ENCODE measurements at places on chromosomes 1 and 21. TPM values are rescaled to one million over a fixed set of nuclear protein-coding genes. Genes with fewer than 3 reads are reported as not detected.

The ADGRL2 gene
- 43.3 TPM for total RNA-seq

The RPTN gene
- total RNA-seq: not detected

The SYNC gene
- total RNA-seq: 2.1 TPM

The GUCA2A gene
- not detected for total RNA-seq

The RNF186 gene
- not detected for total RNA-seq

- H3K36me3 ChIP-seq: no peaks in the 10 kb centered on the region
- DNase-seq: no peak
- no peaks in the 10 kb centered on the region for H3K27me3 ChIP-seq
Observed at GRCh38 chr1:153968408-153968807, 706 bp downstream of the CREB3L4 start.

GRCh38 chr1:228853637-228854036 lies 118.4 kb downstream of the RHOU start:
- H3K36me3 ChIP-seq: no peaks in the 10 kb centered on the region
- H3K4me3 ChIP-seq: no peak overlapping the region
- H3K4me1 ChIP-seq: peaks cover 14% of the 10 kb centered on the region
- no peak for DNase-seq
- H3K27ac ChIP-seq: no peak overlapping the region

GRCh38 chr1:173733912-173734311 lies 19.1 kb downstream of the KLHL20 start:
- DNase-seq: no peak
- H3K4me1 ChIP-seq: no peaks in the 10 kb centered on the region
- H3K27ac ChIP-seq: no peak overlapping the region
- no peak overlapping the region for H3K4me3 ChIP-seq
- no peaks in the 10 kb centered on the region for H3K27me3 ChIP-seq
- H3K36me3 ChIP-seq: no peaks in the 10 kb centered on the region

DNA sequence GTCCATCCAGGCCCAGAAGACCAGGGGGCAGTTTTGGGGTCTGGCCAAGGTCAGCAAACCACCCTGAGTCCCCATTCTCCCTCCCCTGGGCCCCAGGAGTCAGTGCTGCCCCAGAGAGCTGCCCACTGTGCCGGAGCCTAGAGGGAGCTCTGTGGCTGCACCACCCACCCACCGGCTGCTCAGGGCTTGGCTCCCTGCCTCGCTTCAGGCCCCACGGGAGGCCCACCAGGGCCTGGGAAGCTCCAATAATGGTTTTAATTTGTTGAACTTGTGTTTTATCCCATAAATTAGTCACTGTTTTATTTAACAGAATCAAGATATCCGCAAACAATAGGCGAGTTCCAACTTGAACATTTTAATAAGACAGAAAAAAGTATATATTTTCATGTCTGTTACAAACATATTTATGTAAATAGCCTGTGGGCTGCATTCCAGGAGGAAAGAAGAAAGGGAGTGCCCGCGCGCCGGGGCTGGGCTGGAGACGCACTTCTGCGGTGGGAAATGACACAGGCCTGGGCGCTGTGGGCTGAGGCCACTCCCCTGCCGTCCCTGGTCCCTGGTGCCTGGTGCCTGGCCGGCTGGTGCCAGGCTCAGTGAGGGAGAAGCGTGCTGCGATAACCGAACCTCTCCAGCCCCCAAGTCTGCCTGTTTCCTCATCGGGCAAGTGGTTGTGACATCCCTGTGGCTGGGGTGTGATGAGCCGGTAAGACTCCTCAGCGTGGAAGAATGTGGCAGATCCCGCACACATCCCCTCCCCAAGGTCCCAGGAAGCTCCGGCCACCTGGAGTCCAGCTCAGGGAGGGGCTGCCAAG lies 160.5 kb downstream of the PEX14 start:
- no peaks in the 10 kb centered on the region for H3K4me1 ChIP-seq
- no peak for DNase-seq
- no peak overlapping the region for H3K27ac ChIP-seq
- no peaks in the 10 kb centered on the region for H3K27me3 ChIP-seq
- no peak overlapping the region for H3K4me3 ChIP-seq

- DNase-seq: no peak
- H3K4me1 ChIP-seq: no peaks in the 10 kb centered on the region
- H3K36me3 ChIP-seq: no peaks in the 10 kb centered on the region
- no peak overlapping the region for H3K4me3 ChIP-seq
- H3K27ac ChIP-seq: no peak overlapping the region
Observed at GRCh38 chr1:112444269-112444668, 48.3 kb downstream of the CTTNBP2NL start.

DNA sequence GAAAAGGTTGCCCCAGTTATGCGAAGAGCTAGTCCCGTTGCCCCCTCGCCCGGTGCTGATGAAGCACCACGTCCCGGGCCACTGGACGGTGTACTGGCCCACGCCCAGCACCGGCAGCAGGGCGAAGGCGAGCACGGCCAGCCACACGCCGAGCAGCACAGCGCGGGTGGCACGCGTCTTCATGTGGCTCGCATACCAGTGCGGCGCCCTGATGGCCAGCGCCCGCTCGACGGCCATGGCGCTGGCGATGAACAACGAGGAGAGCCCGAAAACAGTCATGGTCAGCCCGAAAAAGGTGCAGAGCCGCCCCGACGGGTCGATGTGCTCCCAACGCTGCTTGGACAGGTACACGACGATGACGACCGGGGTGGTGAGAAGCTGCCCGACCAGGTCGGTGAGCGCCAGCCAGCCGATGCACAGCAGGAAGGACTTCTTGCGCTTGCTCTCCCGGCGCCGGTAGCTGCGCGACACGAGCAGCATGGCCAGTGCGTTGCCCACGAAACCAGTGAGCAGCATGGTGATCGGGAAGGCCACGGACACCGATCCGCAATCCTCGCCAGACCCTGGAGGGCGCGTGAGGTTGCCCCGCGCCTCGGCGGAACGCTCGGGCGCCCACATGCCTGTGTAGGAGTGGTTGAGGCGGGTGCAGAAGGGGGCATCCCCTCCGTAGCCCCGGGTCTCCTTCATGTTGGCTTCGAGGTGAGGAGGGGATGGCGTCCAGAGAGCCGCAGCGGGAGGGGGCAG lies 553 bp downstream of the PTGER3 start:
- H3K36me3 ChIP-seq: no peaks in the 10 kb centered on the region
- H3K4me3 ChIP-seq: peak overlapping the region; percentile 38
- peaks cover 11% of the 10 kb centered on the region for H3K4me1 ChIP-seq
- DNase-seq: peak; percentile 25
- H3K27me3 ChIP-seq: no peaks in the 10 kb centered on the region

DNA sequence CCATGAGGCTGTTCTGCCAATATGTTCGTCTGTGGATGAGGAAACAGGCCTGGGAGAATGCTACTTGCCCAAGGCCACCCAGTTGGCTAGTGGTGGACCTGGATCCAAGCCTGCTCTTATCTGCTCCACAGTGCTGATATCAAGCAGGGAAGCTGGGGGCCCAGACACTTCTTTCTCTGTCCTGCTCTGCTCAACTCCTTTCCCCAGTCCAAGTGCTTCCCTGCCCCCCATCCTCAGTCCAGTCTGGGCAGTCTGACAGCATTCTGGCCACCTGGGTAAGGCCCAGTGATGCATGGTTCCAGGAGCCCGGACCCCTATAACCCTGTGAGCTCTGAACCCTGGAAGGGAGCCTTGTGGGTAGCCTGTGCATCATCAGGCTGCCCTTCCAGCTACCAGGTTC lies 4.2 kb upstream of the PAQR7 start:
- no peak overlapping the region for H3K27ac ChIP-seq
- no peaks in the 10 kb centered on the region for H3K36me3 ChIP-seq
- H3K4me3 ChIP-seq: no peak overlapping the region

DNA sequence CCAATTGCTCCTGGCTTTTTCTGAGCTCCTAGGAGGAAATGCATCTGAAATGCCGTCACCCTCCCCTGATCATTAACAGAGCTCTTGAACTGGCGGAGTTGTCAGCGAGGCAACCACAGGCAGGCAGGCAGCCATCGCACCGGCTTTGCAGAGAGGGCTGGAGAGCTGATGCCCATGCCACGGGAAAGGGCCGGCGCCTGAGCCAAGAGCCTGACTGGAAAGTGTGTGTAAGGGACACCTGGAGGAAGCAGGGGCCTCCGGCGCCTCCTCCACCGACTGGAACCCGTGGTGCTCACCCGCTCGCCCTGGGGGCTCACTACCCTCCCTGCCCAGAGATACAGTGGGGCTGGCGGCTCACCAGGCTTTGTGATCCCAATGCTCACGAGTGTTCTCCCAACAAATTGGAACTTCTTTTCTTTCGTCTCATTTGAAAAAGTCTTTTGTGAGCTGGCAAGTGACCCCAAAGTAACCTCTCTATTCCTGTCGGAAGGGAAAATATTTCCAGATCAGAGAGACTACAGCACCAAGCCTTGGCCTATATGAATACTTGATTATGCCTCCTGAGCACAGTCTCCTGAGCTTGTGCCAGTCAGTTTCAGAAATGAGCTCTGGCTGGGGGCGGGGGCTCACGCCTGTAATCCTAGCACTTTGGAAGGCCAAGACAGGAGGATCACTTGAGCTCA lies 97.7 kb upstream of the SLC25A33 start:
- H3K27me3 ChIP-seq: no peaks in the 10 kb centered on the region
- no peak overlapping the region for H3K4me3 ChIP-seq
- H3K36me3 ChIP-seq: no peaks in the 10 kb centered on the region
- H3K4me1 ChIP-seq: no peaks in the 10 kb centered on the region
- peak; percentile 74 for DNase-seq

GRCh38 chr1:24591781-24592180 lies 35.9 kb downstream of the NCMAP start:
- no peak for DNase-seq
- no peak overlapping the region for H3K4me3 ChIP-seq
- no peaks in the 10 kb centered on the region for H3K27me3 ChIP-seq
- H3K27ac ChIP-seq: no peak overlapping the region
- H3K36me3 ChIP-seq: no peaks in the 10 kb centered on the region

DNA sequence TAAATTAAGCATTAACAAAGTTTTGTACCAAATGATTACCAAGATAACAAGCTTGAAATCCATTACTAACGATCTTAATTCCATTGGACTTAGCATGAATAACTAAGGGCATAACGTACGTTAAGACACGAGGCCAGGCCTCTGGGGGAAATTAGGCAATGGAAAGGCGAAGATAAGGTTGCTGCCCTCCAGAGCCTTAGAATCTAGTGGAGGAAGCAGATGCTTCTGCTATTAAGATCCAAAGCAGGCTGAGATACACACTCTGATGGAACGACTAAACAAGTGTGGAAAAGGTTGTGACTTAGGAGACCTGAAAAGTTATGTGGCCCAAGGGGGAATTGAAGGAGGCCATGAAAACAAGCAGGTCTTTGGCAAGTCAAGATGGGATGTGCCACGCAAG lies 6.0 kb downstream of the AKNAD1 start:
- no peak overlapping the region for H3K27ac ChIP-seq
- no peak for DNase-seq
- H3K4me3 ChIP-seq: no peak overlapping the region
- no peaks in the 10 kb centered on the region for H3K4me1 ChIP-seq
- no peaks in the 10 kb centered on the region for H3K27me3 ChIP-seq
- H3K36me3 ChIP-seq: no peaks in the 10 kb centered on the region

DNA sequence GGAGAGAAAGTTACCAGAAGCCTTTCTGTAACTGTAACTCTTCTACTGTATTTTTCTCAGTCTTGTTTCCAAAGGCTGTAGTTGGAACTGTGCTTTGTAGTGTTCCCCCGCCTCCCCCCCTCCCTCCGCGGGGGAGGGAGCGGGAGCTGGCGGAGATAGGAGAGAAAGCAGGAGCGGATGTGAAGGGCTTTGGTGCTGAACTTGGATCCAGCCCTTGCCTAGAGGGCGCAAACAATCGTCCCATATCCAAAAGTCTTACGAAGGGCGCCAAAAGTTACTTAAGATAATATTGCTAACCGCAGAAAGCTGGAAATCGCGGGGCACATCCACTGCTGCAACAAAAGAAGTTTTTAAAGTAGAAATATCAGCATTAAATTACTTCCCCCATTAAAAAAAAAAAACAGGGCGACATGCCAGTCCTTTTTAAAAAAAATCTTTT lies 2.4 kb upstream of the NFIA start:
- H3K27ac ChIP-seq: peak overlapping the region; percentile 98
- no peaks in the 10 kb centered on the region for H3K36me3 ChIP-seq
- H3K4me1 ChIP-seq: no peaks in the 10 kb centered on the region
- H3K27me3 ChIP-seq: no peaks in the 10 kb centered on the region

- no peaks in the 10 kb centered on the region for H3K36me3 ChIP-seq
- H3K4me3 ChIP-seq: no peak overlapping the region
- DNase-seq: peak; percentile 78
- no peaks in the 10 kb centered on the region for H3K4me1 ChIP-seq
- H3K27ac ChIP-seq: no peak overlapping the region
Observed at GRCh38 chr1:25771221-25772114, 28.5 kb upstream of the SELENON start.

- no peaks in the 10 kb centered on the region for H3K4me1 ChIP-seq
- no peak overlapping the region for H3K27ac ChIP-seq
- DNase-seq: no peak
Observed at GRCh38 chr21:36511484-36512220, 31.7 kb upstream of the CLDN14 start.

- H3K4me1 ChIP-seq: no peaks in the 10 kb centered on the region
- H3K27me3 ChIP-seq: no peaks in the 10 kb centered on the region
- H3K4me3 ChIP-seq: peak overlapping the region; percentile 92
- no peaks in the 10 kb centered on the region for H3K36me3 ChIP-seq
Observed at GRCh38 chr1:12618965-12619791, 1.2 kb upstream of the DHRS3 start.

- no peaks in the 10 kb centered on the region for H3K36me3 ChIP-seq
- no peak overlapping the region for H3K4me3 ChIP-seq
- H3K4me1 ChIP-seq: no peaks in the 10 kb centered on the region
- H3K27ac ChIP-seq: no peak overlapping the region
- DNase-seq: peak; percentile 72
Observed at GRCh38 chr1:110106013-110106941, 6.0 kb upstream of the UBL4B start.

GRCh38 chr1:9630331-9631111 lies 21.0 kb upstream of the PIK3CD start:
- no peak overlapping the region for H3K4me3 ChIP-seq
- no peaks in the 10 kb centered on the region for H3K36me3 ChIP-seq
- H3K4me1 ChIP-seq: no peaks in the 10 kb centered on the region
- DNase-seq: no peak
- no peak overlapping the region for H3K27ac ChIP-seq
- no peaks in the 10 kb centered on the region for H3K27me3 ChIP-seq

GRCh38 chr1:94609619-94610018 lies 68.1 kb upstream of the F3 start:
- no peak overlapping the region for H3K27ac ChIP-seq
- H3K4me3 ChIP-seq: no peak overlapping the region
- no peaks in the 10 kb centered on the region for H3K27me3 ChIP-seq

DNA sequence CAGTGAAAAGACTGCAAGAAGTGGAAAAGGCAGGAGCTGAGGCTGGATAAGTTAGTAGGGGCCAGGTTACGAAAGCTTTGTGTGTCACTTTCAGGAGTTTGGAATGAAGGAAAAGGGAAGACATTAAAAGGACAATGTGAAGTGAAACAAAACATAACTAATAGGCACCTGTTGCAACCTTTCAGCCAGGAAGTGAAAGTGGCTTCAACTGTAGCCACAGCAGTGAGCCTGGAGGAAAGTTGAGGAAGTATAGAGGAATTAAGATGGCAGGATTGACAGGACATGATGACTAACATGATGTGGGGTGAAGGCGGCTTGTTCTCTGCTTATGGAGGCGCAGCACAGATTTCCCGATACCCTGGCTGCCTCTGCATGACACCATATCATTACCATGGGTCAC lies 68.9 kb downstream of the C4BPA start:
- DNase-seq: no peak
- no peak overlapping the region for H3K27ac ChIP-seq
- H3K4me1 ChIP-seq: no peaks in the 10 kb centered on the region
- no peaks in the 10 kb centered on the region for H3K36me3 ChIP-seq
- H3K4me3 ChIP-seq: no peak overlapping the region

GRCh38 chr1:228872080-228872479 lies 136.8 kb downstream of the RHOU start:
- no peak overlapping the region for H3K27ac ChIP-seq
- H3K27me3 ChIP-seq: no peaks in the 10 kb centered on the region
- H3K4me1 ChIP-seq: no peaks in the 10 kb centered on the region
- no peaks in the 10 kb centered on the region for H3K36me3 ChIP-seq
- no peak for DNase-seq
- no peak overlapping the region for H3K4me3 ChIP-seq

All from right lobe of liver (tissue), 6 donors.